Smooth muscle cell of the pulmonary artery (primary cell): ENCODE measurements at places on chromosomes 3 and 15. TPM values are rescaled to one million over a fixed set of nuclear protein-coding genes. Genes with fewer than 3 reads are reported as not detected.

WNT7A gene
- total RNA-seq: not detected in 2 replicates

MEGF11 gene
- total RNA-seq: 0.03 TPM in 1 of 2 replicates, not detected in the other

MOBP gene
- total RNA-seq: not detected in 2 replicates

CSPG4 gene
- 193 and 328 TPM in 2 replicates for total RNA-seq

CHRD gene
- total RNA-seq: 1.5 and 10.9 TPM in 2 replicates

CPB1 gene
- total RNA-seq: not detected in 2 replicates

CEMIP gene
- total RNA-seq: 360 and 994 TPM in 2 replicates

INAFM2 gene
- 26.2 and 32.5 TPM in 2 replicates for total RNA-seq

FOXL2NB gene
- total RNA-seq: 0.03 TPM in 1 of 2 replicates, not detected in the other

TGM5 gene
- 0.26 TPM in 1 of 2 replicates, not detected in the other for total RNA-seq

ACTRT3 gene
- 5.7 and 6.4 TPM in 2 replicates for total RNA-seq

DZIP1L gene
- 25.7 and 28.9 TPM in 2 replicates for total RNA-seq

SV2B gene
- under 0.01 TPM in 1 of 2 replicates, not detected in the other for total RNA-seq

NLGN1 gene
- 2.3 and 5.8 TPM in 2 replicates for total RNA-seq

CHRM5 gene
- total RNA-seq: 0.07 TPM in 1 of 2 replicates, not detected in the other

FBXO40 gene
- not detected in 2 replicates for total RNA-seq

IQCH gene
- 4.0 and 5.0 TPM in 2 replicates for total RNA-seq

TRPM7 gene
- total RNA-seq: 52.7 and 55.2 TPM in 2 replicates

PLA1A gene
- total RNA-seq: 0.13 and 0.30 TPM in 2 replicates

MEX3B gene
- total RNA-seq: 7.2 and 11.9 TPM in 2 replicates

MCF2L2 gene
- 0.13 and 0.33 TPM in 2 replicates for total RNA-seq

LTK gene
- total RNA-seq: 0.07 TPM in 1 of 2 replicates, not detected in the other

GOLGA8J gene
- not detected in 2 replicates for total RNA-seq

ANKUB1 gene
- not detected in 2 replicates for total RNA-seq

CGNL1 gene
- 5.3 and 8.0 TPM in 2 replicates for total RNA-seq

SKIC8 gene
- total RNA-seq: 41.2 and 48.3 TPM in 2 replicates

PYGO1 gene
- total RNA-seq: 9.1 and 10.1 TPM in 2 replicates

DUT gene
- total RNA-seq: 36.3 and 46.0 TPM in 2 replicates

GRIP2 gene
- 0.10 and 0.46 TPM in 2 replicates for total RNA-seq

SQOR gene
- 50.1 and 69.2 TPM in 2 replicates for total RNA-seq

TYRO3 gene
- total RNA-seq: 7.6 and 11.5 TPM in 2 replicates

LCTL gene
- total RNA-seq: 0.17 and 1.6 TPM in 2 replicates

FANCD2 gene
- 3.1 and 7.4 TPM in 2 replicates for total RNA-seq

RGMA gene
- total RNA-seq: 1.3 and 1.7 TPM in 2 replicates

LRRC15 gene
- 3.8 and 4.2 TPM in 2 replicates for total RNA-seq

SLC26A6 gene
- 19.3 and 20.7 TPM in 2 replicates for total RNA-seq

KNL1 gene
- 2.0 and 5.7 TPM in 2 replicates for total RNA-seq

FAM174B gene
- 2.6 TPM in 2 replicates for total RNA-seq

ARHGEF26 gene
- 1.4 and 1.5 TPM in 2 replicates for total RNA-seq

SCG3 gene
- total RNA-seq: not detected in 2 replicates

CCR4 gene
- under 0.01 TPM in 1 of 2 replicates, not detected in the other for total RNA-seq

NTRK3 gene
- 1.4 and 1.5 TPM in 2 replicates for total RNA-seq

FBLN2 gene
- 133 and 498 TPM in 2 replicates for total RNA-seq

GRM2 gene
- total RNA-seq: 0.07 and 0.20 TPM in 2 replicates

CLPX gene
- 36.2 and 36.8 TPM in 2 replicates for total RNA-seq

DENND6A gene
- 15.9 and 16.5 TPM in 2 replicates for total RNA-seq
